MV-4-11 (cell line): ENCODE measurements at places on chromosomes 5 and 9.

GRCh38 chr9:112104901-112105300 lies 70.2 kb downstream of the SUSD1 start:
- peak; percentile 92 for DNase-seq

GRCh38 chr5:168085261-168086031 lies 206.0 kb upstream of the WWC1 start:
- peak; percentile 41 for DNase-seq

DNA sequence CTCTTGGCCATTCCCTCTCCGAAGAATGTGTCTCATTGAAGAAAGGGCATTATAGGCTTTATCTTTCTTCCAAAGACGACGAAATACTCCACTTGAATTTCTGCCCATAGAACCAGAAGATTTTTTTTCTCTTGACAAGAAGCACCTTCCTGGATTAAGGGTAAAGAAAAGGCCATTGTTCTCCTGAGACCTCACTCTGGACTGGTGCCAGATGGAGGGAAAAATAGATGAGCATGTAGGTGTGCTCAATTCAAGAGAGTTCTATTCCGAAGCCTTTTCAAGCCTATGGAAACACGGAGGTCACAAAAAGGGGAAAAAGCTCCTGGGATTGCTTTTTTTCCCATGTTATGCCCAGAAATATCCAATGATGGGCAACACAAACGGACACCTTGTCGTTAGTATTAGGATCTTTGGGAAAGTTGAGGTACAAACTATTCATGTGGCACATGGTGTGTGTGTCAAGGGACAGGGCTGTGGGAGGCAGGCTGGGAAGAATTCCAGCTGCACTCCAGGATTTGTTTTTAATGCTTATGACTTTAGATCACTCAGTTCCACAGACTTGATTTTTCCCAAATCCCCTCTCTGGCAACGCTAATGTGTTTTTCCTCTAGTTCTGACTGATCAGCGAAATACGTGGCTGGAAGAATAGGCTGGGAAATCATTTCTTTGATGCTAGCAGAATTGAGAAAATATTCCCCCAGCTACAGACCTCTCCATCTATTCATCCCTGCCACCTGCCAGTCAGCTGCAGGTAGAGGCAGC lies 89.9 kb downstream of the SIL1 start:
- DNase-seq, result no peak

- DNase-seq, result no peak
Observed at GRCh38 chr9:18996211-18996610, 36.8 kb downstream of the SAXO1 start.

DNA sequence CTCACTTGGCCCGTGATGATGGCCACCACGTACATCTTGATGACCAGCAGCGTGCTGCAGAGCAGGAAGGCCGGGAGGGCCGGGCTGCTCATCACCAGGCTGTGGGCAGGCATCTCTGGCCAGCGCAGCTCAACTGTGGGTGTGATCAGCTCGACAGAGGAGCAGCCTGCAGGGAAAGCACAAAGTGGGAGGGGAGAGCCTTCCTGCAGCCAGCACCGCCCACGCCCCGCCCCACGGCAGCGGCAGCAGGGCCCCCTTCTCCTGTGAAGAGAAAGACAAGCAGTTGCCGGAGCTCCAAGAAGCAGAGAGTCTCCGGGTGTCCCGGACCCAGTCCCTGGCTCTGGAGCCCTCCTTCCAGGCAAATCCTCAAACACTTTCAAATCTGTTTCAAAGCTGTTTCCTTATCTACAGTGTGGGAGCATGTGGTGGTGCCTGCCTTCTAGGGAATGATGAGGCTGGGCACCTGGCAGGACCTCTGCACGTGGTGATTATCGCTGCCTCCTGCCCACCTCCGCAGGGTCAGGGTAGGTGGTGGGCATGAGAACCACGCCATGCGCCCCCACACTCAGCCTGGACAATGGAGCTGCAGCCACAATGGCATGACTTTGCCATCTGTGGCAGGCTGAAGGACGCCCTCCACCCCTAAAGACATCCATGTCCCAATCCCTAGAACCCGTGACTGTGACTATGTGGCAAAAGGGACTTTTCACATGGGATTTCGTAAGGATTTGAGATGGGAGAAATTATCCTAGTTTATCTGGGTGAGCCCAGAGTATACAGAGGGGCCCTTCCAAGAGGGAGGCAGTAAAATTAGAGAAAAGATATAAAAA lies at the start of gene PTGES:
TSS of gene PTGES (minus strand) at position 143 of the 830 bp plus-strand sequence. CDS start at position 113, 30 bp downstream.
- no peak for DNase-seq

DNA sequence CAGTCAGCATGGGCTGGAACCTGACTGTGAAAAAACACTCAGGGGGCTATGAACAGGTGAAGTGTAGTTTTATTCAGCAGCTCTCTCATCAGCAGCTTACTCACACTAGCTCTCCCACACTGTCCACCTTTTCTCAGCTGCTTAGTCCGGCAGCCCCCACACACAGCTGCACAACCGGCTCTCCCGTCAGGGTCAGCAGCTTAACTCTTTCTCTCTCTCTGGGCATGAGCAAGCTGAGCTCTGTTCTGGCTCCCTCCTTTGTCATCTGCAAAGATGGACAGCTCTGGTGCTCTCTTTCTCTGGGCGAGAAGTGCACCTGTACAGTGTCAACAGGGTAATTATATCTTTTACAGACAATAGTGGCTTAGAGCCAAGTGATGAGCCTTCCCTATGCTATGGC lies 8.2 kb downstream of the DMAC1 start:
- no peak for DNase-seq

- no peak for DNase-seq
Observed at GRCh38 chr9:114467226-114467750, 38.0 kb downstream of the WHRN start.

DNA sequence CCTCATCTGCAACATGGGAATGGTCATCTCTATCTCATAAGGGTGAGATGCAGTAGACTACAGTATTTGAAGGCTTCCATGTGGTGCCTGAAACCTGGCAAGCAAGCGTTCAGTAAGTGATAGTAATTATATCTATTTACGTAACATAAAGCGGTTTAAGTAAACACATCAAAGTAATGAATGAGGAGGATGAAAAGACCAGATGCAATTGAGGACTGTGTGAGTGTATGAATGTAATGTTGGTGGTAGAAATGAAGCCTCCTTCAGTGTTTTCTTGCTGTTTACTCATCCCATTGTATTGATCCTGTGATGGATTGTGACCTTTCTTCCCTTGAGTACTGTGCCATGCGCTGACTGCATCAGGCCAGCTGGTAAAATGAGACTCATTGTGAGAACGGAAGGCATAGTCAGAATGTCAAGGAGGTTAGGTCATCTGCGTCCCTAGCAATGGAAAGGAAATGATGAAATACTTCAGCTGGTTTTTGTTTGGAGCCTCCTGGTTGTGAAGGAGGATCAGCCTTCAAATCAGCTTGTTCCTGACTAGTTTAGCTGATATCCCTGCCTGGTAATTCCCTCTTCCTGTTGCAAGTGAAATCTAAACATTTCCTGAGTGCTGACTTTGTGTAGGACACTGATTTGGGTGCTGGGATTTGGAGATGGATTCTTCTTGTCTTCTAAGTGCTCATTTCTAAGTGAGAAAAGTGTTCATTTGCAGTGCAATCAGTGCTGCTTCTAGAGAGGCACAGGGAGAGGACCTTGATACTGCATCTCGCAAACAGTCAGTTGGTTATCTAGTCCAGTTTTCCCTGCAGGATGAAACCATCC lies 35.6 kb downstream of the TNFSF8 start:
- DNase-seq, result peak; percentile 82

DNA sequence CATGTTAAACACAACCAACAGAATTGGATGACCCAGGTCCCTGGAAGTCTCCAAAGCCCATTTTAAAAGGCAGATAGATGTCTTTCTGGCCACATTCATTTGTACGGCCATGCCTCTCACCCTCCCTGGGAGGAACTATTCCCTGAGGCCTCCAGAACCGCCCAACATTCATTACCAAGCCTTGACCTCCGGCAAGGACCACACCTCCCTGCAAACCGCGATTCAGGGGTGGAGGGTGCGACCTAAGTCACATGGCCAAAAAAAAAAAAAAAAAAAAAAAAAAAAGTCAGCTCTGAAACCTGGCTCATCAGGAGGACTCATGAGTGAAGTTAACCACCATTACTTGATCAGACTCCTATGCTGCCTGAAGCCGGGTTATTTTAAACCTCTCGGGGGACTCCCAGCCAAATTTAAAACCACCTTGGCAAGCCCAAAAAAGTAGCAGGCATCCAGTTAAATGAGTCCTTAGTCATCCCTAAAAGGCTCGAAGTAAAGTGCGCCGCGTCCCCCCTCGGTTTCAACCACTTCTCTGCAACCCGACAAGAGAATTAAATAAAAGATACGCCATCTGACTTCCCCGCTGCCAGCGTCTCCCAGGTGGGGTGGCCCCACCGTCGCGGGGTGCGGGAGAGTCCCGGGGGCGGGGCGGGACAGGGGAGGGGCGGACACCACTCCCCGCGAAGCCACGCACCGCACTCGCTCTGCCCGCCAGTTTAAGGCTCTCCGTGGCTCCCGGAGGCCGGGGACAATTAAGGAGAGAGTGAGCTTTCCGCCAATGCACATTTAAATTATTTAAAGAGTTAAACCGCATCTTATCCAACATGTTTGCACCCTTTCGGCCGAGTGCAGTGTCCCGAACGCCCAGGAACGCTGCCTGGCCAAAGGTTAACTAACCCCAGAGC lies 2.3 kb downstream of the KLF9 start:
- DNase-seq, result peak; percentile 36

GRCh38 chr9:95433096-95433819 lies 83.5 kb downstream of the PTCH1 start:
- DNase-seq, result peak; percentile 6

GRCh38 chr5:115193295-115193694 lies 23.6 kb upstream of the TRIM36 start:
- DNase-seq, result no peak

DNA sequence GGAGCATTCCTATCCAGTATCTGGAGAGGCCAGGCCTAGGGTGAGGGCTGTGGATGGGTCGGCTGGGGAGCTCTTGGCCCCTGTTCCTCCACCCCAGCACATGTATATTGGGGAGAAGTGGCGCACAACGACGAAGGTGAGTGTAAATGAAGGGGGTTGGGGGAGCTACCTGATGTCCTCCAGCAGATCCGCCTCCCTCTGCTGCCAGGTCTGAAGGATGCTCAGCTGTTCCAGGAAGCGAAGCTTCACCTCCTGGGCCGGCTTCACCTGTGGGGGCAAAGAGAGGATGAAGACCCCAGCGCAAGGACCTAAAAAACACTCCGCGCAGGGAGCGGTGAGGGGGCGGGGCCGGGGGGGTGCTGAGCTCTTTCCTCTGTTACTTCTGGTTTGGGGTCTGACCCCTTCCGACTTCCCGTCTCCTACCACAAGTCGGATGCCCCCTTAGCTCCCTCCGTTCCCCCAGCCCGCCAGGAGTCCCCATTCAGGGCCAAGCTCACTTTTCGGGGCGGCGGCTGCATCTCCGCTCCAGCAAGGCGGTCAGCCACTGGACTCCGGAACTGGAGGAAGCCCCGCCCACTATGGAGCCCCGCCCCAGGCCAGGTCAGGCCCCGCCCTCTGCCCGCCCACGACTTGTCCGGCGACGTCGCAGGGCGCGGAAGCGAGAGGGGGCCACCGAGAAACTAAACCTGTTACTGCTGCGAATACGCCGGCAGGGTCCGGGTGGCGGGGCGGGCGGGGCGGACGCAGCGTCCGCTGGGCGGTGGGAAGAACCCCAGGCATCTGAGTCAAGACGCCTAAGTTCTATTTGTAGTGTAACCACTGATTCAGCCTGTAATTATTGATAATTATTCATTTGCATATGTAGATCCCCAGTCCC lies at the start of gene FCHSD1:
TSS of gene FCHSD1 (minus strand) at position 568 of the 877 bp plus-strand sequence. CDS start at position 518, 50 bp downstream.
- peak; percentile 75 for DNase-seq

DNA sequence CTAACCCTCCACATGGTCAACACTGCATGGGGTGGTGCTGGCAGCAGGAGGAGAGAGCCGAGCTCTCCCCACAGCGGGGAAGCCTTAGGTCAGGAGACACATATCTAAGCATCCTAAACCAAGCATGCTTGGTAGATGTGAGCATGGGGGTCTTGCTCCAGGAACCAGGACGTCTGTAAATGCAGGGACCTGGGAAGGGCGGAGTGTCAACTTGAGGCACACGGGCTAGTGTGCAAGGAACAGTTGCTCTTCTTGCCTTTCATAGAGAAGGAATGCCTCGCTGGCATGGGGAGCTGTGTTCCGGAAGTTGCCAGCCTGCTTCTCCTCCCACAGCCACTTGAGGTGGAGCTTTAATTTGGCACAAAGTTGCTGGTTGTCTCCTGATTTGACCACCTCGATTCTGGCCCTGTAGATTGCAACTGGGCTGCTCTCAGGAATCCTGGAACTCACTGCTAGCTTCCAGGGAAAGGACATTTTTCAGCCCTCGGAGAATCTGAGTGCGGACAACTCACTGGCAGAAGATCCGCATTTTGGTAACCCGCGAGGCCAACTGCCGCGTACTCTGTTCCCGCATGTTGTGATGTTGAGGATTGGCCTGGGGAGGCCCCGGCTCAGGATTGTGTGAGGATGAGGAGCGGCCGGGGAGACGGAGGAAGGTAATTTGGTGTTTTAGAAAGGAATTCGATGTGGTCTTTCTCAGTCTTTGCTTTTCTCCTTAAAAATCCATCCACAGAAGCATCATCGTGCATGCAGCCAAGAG lies 370.3 kb upstream of the IRX1 start:
- no peak for DNase-seq

DNA sequence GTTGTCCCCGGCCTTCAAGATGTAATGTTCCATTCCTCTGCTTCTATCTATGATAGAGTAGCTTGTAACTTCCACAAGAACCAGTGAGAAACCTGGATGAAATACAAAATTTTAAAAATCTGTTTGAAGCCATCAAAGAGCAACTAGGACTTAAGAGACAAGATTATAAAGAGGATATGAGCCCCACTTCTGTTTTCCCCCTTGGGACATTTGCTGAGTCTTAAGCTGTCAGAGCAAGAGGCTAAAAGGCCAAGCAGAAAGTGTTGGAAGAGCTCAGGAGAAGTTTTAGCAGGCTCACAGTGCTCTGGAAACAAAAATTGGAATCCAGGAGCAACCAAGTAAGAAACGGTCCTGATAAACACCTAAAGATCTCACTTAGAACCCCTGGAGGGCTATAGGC lies 76.1 kb downstream of the ADRB2 start:
- peak; percentile 1 for DNase-seq

DNA sequence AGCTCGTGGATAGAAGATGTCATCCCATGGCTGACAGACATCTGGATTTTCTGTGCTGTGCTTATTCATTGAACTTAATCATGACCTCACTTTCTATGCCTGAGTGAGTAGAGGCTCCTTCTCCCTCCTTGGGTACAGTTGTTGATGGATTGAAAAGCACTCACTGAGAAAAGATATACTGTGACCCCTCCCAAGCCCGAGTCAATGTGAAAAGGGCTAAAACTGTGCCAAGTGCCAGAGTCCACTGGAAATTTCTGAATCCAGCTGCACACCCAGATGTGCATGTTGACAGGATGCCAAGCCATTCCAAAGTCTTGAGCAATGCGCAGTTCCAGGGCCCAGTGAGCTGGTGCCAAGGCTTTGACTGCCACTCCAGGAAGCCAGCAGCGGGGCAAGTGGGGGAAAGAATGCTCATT lies 473.0 kb downstream of the NTRK2 start:
- DNase-seq, result no peak

DNA sequence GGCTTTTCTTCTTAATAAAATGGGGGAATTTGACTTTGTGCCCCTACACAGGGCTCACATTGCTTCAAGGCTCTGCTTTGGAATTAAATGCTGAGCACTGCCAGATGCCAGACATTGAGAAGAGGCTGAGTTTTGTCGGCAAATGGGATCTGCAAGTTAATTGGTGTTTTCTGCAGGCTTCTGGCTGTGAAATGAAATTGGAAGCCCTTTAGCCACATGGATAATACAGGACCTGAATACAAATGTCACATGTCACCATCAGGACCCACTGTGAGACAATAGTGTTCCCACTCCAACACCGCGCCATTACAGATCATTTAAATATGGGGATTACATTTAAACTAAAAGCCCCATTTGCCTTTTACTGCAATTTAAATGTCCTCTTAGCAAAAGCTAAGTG lies 164.4 kb downstream of the ZSWIM6 start:
- DNase-seq, result no peak

GRCh38 chr5:44412286-44412685 lies 23.1 kb upstream of the FGF10 start:
- DNase-seq, result no peak
